ENCODE measurements at places on chromosomes 13 and 19.

GRCh38 chr13:73664851-73665250 lies 469.4 kb downstream of the KLF12 start:
- DNase-seq: no peak

- DNase-seq: peak; percentile 68
Observed at GRCh38 chr13:97028441-97029299, 34.4 kb upstream of the OXGR1 start.

- no peak for DNase-seq
Observed at GRCh38 chr19:45900738-45901431, 1.5 kb downstream of the MYPOP start.

DNA sequence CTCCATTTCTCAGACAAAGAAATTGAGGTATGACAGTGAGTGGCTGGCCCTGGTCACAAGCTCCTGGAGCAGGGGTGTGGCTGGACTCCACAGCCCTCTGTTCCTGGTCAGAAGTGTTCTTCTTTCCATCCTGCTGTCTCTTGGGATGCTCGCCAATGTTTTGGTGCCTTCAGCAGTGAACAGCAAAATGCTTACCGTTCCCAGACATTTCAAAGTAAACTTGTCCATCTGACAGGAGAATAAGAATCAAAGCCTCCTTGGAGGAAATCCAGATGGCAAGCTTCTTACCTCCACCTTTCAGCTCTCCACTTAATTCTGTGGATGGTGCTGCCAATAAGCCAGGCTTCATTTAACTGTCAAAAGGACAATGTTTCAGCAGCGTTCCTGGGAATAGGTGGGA lies 954.1 kb downstream of the UQCRFS1 start:
- no peak for DNase-seq

DNA sequence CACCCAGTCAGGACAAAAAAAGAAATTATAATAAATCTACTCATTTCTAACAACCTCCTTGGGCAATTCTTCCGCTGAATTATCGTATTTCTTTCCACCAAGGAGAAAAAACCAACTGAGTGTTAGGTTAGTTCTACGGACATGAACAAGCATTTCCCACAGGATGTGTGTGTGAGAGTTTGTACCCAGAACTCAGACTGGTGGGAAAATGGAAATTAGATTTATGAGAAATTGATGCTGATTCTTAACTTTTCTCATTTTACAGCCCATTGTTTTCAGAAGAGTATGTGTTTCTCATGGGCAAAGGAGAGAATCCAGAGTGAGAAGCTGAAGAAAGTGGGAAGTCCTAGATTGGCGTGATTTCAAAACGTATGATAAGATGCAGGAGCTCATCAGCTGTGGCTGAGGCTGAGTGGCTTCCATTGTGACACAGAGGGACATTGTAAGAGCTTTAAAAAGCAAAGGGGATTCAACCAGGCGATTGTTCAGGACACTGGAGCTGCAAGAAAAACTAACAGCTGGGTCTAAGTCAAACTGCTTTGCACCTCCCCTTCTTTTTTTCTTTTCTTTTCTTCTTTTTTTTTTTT lies 184.7 kb upstream of the ARGLU1 start:
- DNase-seq: no peak

DNA sequence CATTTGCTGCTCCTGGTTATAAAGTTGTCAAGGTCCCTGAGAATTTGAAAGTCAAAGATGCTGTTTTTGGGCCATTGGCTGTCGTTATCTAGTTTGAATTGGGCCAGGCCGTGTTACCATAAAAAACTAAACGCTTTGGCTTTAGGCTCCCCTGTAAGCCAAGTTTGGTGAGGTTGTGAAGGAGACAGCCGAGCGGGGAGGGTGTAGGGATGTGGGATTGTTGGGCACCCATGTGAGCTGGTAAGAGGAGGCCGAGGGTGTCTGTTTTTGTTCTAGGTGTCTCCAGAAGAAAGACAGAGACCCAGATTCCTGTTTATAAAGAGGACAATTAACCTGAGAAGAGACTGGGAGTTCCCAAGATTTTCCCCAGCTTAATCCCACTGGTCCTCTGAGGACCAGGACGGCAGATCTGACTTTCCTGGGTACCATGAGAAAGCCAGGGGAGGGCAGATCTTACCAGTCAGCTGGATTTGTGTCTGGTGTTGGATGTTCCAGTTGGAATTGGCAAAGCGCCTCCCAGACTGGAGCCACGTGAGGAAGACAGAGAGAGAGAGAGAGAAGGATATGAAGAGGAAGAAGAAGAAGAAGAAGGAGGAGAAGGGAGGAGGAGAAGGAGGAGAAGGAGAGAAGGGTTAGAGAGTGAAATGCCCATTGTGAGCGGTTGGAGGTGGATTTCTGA lies 25.1 kb downstream of the TMEM255B start:
- DNase-seq: no peak

DNA sequence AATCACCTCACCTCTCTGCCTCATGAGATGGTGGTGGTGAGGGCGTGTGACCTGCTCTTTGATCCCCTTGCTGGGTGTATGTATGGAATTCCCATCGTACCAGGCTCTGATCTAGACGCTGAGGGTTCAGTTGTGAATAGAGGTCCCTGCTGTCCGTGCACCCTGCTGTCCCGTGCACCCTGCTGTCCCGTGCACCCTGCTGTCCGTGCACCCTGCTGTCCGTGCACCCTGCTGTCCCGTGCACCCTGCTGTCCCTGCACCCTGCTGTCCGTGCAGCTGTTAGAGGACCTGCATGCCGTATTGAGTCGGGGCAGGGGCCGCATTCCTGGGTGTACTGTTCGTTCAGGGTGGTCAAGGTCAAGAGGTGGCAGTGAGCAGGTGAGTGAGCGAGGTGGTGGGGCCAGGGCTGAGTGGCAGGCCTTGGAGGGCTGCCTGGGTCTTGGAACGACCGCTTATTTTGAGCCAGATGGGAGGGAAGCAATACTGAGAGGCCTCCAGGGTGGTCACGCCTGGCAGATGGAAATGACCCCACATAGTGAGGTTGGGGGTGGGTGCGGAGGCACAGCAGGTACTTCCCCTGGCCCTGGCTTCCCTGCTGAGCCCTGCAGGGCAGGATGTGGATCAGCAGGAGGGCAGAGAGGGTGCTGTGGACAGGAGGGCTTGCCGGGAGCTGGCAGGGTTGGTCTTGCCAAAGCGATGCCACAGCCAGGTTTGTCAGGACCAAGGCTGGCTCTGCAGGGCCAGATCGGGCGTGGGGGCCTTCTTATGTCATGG lies 4.6 kb upstream of the EPN1 start:
- no peak for DNase-seq

DNA sequence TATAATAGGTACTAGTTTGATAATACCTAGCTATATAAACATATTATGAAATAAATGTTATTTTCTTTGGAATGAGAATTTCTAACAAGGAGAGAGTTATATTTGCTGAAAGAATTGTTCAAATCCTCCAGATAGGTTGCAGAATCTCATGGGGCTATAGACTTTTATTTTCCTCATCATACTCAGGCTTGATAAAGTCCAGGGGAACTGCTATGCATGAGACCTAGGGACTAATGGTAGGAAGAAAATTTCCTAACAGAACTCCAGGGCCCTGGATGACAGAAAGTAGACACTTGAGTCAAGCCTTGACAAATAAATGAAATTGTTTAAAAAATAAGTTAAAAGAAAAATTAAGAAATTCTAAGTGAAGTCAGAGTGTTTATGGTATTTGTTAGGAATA lies 138.5 kb upstream of the DACH1 start:
- no peak for DNase-seq

DNA sequence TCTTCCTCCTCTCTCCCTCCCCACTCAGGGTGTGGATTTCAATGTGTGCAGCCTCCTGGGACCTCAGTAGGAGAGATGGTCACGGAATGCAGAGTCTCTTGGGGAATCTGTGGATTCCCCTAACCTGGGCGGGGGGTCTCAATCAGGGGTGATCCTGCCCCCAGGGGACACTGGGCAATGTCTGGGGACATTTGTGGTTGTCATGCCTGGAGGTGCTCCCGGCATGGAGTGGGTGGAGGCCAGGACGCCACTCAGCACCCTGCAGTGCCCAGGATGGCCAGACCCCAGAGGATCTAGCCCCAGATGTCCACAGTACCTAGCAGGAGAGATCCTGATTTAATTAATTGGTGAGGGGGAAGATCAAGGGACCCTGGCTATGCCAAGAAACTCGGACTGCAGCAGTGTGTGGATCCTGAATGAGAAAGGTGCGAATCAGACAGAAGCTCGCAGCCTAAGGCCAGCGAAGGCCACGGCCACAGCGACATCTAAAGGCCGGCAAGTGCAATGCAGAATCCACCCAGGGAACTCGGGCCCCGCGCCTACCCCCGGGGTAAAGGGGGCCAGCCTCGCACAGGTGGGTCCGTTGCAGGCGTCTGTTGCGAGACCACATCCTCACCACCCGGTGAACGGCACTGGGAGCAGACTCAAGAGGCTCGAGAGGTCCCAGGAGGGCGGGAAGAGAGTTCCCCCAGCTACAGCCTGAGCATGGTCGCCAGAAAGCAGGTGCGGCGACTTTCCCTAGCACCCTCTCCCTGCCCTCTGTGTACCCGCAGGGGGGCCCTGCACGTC lies 88.8 kb downstream of the GNG7 start:
- DNase-seq: peak; percentile 43

- DNase-seq: no peak
Observed at GRCh38 chr19:17985037-17985818, 18.3 kb downstream of the KCNN1 start.

GRCh38 chr13:26034018-26034417 lies 17.8 kb downstream of the SHISA2 start:
- no peak for DNase-seq

- no peak for DNase-seq
Observed at GRCh38 chr19:7983286-7983950, 22.0 kb downstream of the ELAVL1 start.

DNA sequence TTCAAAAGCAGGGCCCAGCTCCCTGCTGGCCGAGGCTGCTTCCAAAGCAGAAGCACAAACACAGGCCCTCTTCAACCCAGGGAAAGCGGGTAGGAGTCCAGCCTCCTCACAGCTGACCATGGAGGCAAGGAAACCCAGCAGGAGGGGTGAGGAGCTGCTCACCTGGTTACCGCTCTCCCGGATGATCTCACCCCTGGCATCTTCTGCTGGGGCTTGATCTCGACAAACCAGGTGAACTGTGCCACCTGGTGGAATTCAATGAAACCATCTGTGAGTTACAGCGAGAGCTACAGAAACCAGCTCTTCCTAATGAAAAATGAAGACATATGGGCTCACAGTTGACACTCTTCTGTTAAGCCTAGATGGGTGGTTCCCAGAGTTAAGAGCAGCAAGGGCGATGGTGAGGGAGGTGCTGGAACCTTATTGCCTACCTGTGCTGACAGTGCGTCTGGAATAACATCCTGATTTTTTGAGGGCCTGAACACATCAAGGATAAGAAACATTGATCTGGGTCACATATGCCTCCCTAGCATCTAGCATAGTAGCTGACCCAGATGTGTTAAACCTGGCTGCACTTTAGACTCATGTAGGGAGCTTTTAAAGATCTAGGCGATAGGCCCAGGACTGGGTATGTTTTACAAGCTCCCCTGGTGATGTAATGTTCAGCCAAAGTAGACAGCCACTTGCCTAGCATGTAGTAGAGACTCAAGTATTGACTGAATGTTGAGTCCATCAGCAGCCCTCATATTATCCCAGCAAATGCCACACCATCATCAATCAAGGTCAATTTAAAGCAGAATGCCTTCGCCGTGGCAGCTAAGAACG lies 6.1 kb downstream of the DHRS12 start:
- peak; percentile 67 for DNase-seq

- DNase-seq: peak; percentile 7
Observed at GRCh38 chr19:7595466-7596133, at the start of gene CAMSAP3. CAMSAP3 (plus strand) TSS chr19:7595863; CDS start chr19:7596003, 140 bp downstream.

DNA sequence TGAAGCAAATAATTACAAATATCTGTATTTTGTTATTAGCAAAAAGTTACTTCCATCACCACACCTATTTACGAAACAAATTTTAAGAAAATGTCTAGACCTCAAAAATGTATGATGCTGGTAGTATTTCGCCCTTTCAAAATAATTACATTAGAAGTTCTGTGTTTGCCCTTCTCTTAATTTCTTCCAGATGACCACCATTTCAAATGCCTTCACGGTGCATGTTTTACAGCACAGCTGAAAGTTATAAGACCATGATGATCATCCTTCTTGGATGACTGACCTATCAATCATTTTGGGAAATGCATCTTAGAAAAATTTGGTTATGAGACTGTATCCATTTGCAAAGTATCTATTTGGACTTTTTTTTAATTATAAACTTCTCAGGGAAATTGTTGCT lies 390.8 kb downstream of the SLITRK6 start:
- peak; percentile 25 for DNase-seq

- DNase-seq: no peak
Observed at GRCh38 chr19:43640424-43640757, 741 bp upstream of the CADM4 start.

DNA sequence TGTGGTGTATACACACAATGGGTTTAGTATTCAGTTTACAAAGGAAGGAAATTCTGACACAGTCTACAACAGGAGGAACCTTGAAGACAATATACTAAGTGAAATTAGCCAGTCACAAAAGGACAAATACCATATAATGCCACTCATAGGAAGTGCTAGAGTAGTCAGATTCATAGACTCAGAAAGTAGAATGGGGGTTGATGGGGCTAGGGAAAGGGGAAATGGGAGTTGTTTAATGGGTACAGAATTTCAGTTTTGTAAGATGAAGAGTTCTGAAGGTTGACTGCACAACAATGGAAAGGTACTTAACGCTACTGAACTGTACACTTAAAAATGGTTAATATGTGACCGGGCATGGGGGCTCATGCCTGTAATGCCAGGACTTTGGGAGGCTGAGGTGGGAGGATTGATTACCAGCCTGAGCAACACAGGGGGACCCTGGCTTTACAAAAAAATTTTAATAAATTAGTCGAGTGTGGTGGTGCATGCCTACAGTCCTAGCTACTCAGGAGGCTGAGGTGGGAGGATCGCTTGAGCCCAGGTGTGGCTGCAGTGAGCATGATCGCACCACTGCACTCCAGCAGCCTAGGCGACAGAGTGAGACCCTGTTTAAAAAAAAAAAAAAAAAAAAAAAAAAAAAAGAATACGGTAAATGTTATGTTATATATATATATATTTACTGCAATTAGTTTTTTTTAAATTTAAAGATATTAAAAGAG lies 45.0 kb downstream of the SLC15A1 start:
- no peak for DNase-seq

DNA sequence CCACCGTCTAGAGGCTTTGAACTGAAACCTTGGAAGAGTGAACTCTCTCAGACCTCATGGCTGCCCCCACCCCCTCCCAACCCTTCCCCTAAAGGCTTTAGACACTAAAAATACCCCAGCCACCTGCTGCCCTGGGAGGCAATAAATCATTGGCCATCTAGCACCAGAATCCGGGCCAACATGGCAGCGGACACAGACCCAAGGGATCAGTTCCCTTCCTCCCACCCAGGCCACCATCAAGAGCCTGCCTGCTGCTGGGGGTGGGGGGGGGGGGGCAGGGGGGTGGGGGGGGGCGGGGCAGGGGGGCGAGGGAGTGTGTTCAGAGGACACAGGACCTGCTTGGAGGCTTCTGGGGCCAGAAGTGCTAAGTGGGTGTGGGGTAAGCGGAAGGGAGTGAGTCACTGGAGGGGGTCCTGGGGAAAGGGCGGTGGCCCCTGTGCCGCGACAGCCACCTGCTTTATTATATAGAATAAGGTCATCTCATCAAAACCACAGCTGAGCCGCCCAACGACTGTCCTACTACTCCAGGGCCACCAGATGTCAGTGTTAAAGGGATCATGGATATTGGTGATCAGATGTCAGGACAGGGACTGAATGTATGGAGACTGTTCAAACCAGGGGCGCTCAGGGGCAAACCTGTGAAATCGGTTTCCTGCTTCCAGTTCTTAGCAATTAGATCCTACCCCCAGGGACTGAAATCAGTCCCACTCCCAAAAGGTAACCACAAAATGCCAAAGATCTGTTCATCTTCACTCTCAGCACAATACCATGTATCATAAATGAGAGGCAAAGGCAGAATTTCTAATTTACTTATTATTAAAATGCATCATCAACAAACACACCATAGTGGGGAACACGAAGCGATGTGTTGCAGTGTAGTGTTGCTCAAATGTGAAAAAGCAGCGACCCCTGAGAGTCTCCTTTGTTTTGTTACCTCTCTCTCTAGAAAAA lies 24.3 kb downstream of the ARL11 start:
- peak; percentile 45 for DNase-seq
